ENCODE measurements at places on chromosomes 16 and 17.

GRCh38 chr17:45910667-45911066 lies 16.3 kb downstream of the MAPT start:
- no peak for DNase-seq

DNA sequence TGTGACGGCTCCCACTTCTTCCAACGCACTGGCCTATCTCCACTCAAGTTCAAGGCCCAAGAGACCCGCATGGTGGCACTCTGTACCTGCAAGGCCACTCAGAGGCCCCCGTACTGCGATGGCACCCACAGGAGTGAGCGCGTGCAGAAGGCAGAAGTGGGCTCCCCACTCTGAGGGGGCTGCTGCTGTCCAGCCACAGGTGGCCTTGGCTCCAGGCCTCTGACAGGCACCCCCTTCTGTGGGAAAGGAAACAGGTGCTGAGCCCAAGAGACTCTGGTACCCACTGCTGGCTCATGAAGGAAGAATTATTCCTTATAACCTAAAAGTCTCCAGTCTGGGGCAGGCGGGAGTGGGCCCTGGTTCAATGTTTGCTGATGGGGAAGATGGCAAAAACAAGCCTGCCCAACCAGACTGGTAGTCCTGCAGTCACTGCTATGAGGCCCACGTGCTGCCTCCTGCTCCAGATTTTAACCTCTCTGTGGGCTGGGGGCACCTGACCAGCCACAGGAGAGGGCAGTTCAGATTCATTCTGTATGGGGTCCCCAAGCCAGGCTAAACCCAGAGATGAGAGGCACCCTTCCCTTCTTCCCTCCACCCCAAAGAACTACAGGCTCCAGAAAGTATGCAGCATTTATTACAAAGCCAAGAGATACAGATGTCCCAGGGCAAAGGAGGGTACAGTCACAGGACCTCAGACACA lies 3.3 kb downstream of the CISD3 start:
- no peak for DNase-seq

GRCh38 chr16:75379911-75380847 lies 53.1 kb downstream of the CFDP1 start:
- no peak for DNase-seq

GRCh38 chr17:50279181-50279526 lies 4.9 kb downstream of the TMEM92 start:
- no peak for DNase-seq

- no peak for DNase-seq
These were observed 31.7 kb downstream of the TOM1L2 start for GRCh38 chr17:17940441-17940911.

GRCh38 chr17:40779181-40779909 lies 3.0 kb downstream of the KRT27 start:
- DNase-seq, result no peak

DNA sequence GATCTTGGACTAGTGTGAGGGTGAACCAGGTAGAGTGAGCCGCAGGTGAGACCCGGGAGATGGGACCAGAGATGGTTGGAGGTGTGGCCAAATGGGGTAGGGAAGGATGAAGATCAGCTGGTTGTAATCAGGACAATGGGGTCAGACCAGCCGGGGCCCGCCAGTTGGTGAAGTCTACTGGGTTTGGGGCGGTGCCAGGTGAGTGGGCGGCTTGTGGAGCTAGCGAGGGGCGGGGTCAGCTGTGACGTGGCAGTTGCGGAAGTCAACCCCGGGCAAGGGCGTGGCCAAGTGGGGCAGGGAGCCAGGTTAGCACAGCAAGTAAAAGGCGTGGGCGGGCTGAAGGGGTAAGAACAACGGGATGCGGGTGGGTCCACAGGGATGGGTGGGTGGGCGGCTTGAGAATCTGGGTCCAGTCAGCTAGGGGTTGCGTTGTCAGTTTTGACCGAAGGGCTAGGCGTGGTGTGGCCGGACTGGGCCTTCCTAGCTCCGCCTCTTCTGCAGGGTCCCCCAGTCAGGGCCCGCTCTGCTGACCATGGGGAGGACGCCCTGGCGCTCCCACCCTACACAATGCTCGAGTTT lies 25.5 kb upstream of the ALKBH5 start:
- peak; percentile 84 for DNase-seq

- no peak for DNase-seq
These were observed 802 bp downstream of the SETD6 start for GRCh38 chr16:58515871-58516767.

GRCh38 chr16:78045865-78046581 lies 23.7 kb downstream of the CLEC3A start:
- DNase-seq, result no peak

GRCh38 chr16:67594956-67595355 lies 32.6 kb downstream of the CTCF start:
- no peak for DNase-seq

DNA sequence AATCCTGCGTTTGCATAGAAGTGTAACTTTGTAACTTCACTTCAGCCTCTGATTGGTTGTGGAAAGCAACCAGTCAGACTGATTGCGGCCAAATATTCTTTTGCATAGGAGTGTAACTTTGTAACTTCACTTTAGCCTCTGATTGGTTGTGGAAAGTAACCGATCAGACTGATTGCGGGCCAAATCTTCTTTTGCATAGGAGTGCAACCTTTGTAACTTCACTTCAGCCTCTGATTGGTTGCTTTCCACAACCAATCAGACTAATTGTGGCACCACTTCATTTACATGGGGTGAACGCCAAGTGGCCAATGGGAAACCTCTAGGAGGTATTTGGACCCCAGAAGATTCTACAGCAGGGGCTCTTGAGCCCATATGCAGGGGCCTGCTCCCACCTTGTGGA lies 1.8 kb upstream of the TMEM98 start:
- no peak for DNase-seq

DNA sequence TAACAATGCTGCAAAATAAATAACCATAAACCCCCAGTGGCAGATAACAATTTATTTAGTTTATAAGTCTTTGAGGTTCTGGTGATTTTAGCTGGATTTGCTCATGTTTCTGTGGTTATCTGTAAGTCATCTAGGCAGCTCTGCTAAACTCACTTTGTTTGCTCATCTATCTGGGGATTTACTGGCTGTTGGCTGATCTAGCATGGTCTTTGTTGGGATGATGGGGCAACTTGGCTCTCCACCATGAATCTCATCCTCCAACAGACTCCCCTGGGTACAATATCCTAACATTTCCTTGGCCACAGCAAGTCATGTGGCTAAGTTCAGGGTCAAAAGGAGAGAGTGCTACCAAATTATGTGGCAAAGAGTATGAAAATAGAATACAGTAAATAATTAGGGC lies 359.3 kb downstream of the CA10 start:
- DNase-seq, result no peak

- no peak for DNase-seq
These were observed 17.0 kb upstream of the BRCA1 start for GRCh38 chr17:43142153-43142552.

- DNase-seq, result no peak
These were observed 3.6 kb downstream of the TP53I13 start for GRCh38 chr17:29571883-29572681.

GRCh38 chr16:83674931-83675535 lies 132.7 kb upstream of the HSBP1 start:
- no peak for DNase-seq

DNA sequence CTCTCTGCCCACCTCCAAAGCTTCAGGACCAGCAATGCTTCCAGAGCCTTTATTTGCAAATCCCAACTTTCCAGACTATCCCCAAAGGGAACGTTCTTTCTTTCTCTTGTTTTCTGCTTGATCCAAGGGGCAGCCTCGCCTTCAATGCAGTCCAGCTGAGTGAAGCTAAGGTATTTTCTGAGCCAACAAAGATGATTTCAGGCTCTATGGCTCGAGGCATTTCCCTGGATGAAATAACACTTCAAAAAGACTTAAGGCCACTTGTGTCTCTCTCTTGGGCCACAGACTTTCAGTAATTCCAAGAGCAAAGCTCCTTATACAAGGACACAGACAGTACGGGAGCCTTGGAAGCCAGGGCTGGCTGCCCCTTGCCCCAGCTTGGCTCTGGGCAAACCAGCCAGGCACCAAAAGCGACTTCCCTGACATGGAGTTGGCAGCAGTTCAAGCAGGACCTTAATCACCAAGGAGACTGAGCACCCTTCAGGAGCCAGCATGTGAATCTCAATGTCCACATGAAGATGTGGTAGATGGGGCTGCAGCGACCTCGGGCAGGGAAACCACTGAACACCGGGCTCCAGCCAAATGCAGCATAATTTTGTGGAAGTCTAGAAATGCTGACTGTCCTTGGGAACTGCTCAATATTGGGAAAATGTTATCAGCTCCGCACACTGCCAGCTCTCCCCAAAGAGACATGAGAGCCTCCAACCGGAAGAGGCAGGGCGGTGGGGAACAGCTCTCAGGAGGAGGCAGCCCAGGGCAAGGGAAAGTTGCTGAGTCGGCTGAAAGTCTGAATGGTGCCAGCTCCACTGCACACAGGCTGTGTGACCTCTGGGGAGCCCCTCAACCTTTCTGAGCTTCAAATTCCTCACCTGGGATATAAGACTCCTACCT lies 39.0 kb downstream of the TK2 start:
- no peak for DNase-seq

- no peak for DNase-seq
These were observed 64.7 kb downstream of the SNX20 start for GRCh38 chr16:50616386-50616785.

DNA sequence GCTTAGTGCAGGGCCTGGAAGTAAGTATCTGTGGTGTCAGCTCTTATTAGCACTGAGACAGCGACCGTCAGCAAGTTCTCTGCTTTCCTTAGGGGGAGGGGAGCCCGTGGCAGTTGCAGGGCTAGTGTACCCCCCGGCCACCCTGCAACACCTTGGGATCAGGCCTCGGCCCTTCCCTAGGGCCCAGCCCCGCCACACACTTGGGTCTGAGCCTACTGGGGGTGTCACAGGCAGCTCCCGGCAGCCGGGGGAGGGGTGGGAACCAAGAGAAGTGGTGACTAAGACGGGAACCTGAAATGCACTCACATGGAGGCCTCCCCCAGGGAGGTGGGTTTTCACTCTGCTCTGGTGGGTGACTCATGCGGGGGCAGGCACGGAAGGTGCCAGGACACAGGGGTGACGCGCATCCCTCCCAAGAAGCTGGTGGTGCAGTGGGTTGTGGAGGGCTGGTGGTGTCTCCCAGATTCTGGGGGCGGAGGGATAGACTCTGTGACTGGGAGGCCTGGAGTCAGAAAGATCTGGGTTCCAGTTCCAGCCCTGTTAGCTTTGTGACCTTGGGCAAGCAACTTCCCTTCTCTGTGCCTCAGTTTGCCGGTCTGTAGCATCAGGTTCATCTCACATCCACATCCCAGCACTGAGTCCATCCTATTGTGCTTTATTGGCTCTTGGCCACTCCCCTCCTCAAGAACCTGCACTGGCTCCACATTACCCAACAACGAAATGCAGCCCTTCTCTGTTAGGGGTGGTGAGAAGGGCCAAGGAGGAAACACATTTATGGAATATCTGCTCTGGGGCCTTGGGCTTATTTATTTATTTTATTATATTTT lies 44.5 kb downstream of the LAT start:
- DNase-seq, result peak; percentile 68

DNA sequence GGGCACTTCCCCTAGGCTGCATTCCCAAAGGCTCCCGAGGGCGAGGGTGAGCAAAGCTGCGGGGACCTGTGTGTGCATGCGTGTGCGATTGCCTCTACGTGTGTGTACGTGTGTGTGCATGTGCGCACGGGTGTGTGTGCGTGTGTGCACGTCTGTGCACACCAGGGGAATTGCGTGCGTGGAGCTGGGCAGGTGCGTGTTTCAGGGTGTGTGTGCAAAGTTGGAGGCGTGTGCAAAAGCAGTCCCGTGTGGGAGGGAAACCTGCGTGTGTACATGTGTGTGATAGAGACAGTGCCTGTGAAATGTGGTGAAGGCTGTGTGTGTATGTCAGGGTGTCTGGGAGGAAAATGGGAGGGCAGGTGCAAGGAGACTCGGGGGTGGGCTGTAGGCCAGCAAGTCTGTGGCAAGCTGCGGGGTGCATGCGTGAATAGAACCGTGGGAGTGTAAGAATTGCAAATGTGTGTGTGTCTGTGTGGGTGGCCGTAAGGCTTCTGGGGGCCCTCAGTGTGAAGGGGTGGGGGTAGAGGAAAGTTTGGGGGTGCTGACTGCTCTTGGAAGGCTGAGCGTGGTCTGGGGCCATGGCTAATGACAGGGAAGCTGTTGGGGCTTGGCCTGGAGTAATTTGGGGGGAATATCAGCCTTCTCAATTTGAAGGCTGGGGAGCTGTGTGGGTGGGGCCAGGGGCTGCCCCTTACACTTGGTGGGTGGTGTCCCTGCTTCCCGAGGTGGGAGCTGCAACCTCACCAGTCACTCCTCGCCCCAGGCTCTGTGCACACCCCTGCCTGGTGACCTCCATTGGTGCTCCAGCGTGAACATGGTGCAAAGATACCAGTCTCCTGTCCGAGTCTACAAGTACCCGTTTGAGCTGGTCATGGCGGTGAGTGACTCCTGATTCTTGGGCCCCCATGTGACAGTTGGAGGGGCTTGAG lies 644 bp downstream of the SEC14L5 start:
- no peak for DNase-seq

GRCh38 chr16:19196871-19197270 lies 28.8 kb downstream of the SYT17 start:
- no peak for DNase-seq

DNA sequence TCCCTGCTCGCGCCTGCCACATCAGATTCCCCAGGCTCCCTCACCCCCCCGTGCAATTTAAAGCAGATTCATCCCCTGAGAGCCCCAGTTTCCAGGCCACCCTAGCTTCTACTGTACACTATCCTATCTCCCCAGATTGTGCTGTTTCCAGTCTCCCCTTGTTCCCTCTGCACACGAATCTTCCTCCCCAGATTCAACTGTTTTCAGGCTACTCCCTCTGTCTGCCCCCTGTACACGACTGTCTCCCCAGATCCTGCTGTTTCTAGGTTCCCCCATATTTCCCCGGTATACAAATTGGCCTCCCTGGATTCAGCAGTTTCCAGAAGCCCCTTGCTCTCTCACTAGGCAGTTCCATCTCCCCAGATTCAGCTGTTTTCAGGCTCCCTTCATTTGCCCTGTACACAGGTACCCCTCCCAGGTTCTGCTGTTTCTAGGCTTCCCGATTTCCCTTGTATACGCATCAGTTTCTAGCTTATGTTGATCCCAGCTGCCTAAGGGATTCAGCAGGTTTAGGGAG lies 22.9 kb downstream of the COPZ2 start:
- DNase-seq, result no peak

DNA sequence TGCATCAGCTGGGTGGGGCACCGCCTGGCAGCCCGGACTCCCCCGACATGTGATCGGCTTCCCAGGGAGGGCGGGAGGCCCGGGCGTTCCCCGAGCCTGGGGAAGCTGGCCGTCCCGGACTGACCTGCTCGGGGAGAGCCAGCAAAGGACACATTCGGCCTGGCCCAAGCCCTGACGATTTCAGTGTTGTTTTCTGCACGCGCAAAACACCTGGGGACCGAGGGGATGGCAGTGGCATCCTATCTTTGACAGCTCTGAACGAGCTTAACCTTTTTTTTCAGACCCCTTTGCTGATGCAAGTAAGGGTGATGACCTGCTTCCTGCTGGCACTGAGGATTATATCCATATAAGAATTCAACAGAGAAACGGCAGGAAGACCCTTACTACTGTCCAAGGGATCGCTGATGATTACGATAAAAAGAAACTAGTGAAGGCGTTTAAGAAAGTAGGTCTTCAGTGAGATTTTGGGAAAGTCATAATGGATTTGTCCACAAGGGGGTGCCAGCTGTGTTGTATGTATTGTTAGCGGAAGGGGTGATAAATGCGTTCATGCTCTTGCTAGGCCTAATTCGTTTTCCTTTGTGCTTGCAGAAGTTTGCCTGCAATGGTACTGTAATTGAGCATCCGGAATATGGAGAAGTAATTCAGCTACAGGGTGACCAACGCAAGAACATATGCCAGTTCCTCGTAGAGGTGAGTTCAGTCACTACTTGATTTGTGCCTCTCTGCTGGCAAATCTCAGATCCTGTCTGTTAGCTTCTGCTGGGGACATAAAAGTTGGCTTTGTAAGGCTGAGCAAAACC lies 1.0 kb downstream of the EIF1 start:
- DNase-seq, result peak; percentile 71
